ENCODE measurements at places on chromosomes 16 and 17. TPM values are rescaled to one million over a fixed set of nuclear protein-coding genes. Genes with fewer than 3 reads are reported as not detected.

GRCh38 chr17:72976971-72977770 is 115.3 kb downstream of the SLC39A11 start:
- DNase-seq: no peak

- no peak for DNase-seq
These were observed 29.6 kb upstream of the ZFPM1 start for GRCh38 chr16:88423448-88423850.

Gene SLC35G6
- not detected for total RNA-seq

Gene PRAC1
- not detected for total RNA-seq

Data from Right ventricle myocardium inferior (tissue), 1 donor.